NCI-H187 treated with DMSO at 0.1 percent for 48 hours (cell line): ENCODE measurements at places on chromosomes 1 and 21.

DNA sequence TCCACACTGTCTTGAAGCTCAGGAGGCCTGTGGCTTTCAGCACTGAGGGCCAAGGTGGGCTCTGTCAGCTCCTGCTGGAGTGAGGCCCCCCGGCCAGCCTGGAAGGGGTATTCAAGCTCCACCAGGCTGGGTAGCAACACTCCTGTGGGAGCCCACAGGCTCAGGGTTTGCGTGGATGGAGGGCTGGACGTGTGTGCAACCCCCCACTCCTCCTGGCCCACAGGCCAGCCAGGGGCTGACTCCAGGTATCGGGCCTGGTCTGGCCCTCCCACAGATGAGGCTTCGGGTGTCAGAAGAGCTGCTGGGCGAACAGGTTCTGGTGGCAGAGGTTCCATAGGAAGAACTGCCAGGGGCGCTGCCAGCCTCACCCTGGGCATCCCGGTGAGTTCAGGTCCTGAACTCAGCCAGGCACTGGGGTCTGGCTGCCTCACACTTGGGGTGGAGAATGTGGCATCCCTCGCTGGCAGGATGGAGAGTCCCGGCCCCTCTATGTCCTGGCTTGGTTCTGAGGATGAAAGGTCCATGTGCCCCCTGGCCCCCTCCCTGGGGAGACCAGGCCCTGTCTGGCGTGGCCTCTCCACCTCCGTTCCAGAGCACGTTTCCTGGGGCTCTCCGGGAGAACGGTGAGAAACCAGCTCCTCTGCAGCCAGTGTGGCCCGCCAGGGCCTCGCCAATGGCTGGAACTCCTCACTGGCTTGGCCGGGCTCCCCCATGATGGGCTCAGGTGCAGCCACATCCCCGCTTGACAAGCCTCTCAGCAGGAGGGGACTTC lies 64.6 kb upstream of the TARDBP start:
- DNase-seq: no peak

GRCh38 chr1:30024411-30025195 lies 698.8 kb downstream of the MATN1 start:
- no peak for DNase-seq

DNA sequence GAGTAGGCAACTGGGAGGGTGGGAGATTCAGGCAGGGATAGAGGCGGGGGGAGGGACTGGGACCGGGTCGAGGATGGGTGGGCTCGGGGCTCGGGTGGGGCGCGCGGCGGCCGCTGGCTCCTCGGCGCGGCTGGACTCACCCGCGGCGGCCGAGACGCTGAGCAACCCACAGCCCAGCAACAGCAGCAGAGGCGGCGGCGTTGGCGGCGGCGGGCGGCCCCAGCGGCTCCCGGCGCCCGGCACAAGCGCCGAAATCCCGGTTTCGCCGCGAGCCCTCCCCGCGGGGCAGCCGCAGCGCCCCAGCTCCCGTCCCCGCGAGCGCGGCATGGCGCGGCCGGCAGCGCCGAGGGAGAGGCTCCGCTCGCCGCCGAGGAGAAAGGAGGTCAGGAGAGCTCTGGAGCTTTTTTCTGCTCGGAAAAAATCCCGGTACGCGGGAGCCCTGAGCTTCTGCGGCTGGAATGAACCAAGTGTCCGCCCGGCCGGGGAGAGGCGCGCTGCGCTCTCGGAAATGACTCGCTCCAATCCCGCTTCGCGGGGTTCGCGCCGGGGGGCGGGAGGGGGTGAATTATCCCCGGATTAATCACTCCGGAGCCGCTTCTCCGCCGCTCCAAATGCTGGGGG lies at the start of gene CSMD2:
Gene CSMD2, minus strand, starts transcription at position 460 of the 621 bp plus-strand sequence. Its CDS starts 133 bp downstream, at position 327.
- no peak for DNase-seq

GRCh38 chr1:51716746-51717145 lies 99.9 kb downstream of the OSBPL9 start:
- DNase-seq: no peak

- no peak for DNase-seq
Observed at GRCh38 chr1:54714881-54715492, 674 bp upstream of the TTC4 start.

DNA sequence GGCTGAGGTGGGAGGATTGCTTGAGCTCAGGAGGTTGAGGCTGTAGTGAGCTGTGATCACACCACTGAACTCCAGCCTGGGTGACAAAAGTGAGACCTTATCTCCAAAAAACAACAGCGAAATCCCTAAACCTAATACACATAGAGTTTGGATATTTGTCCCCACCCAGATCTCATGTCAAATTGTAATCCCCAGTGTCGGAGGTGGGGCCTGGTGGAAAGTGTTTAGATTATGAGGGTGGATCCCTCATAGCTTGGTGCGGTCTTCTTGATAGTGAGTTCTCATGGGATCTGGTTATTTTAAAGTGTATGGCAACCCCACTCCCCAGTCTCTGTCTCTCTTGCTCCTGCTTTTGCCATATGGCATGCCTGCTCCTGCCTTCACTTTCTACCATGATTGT lies 94.0 kb downstream of the POU2F1 start:
- DNase-seq: no peak

- no peak for DNase-seq
Observed at GRCh38 chr1:13513063-13513894, 524 bp downstream of the LRRC38 start.

DNA sequence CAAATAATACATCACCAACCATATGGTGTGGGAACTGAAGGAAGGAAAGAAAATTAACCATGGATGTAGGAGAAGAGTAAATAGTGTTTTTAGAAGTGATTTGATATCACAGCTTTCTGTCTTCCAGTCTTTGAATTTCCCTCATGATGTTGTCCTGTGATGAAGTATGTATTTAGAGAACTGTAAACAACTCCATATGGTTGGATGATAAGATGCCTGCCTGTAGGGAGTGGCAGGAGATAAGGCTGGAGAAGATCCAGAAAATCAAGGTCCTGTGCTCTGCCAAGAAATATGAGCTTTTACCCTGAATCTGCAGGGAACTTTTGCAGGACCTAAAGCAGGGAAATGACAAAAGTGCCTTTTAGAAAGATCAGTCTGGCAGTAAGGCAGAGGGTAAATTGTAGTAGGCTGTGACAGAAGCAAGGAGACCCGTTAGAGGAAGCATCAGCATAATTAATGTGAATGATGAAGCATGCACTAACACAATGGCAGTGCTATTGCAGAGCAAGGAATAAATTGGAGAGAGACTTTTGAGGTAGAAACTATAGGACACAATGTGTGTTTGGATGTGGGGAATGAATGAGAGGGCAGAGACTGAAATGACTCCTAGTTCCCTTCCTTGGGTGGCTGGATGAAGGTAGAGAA lies 21.9 kb downstream of the CEPT1 start:
- DNase-seq: no peak

GRCh38 chr1:85065550-85065949 lies 17.2 kb upstream of the MCOLN3 start:
- no peak for DNase-seq

- no peak for DNase-seq
Observed at GRCh38 chr1:78284354-78284753, 206.4 kb upstream of the PTGFR start.

- no peak for DNase-seq
Observed at GRCh38 chr1:92410706-92411105, 76.0 kb downstream of the GFI1 start.

GRCh38 chr1:10736634-10737586 lies 59.5 kb downstream of the CASZ1 start:
- no peak for DNase-seq

- DNase-seq: no peak
Observed at GRCh38 chr1:15154480-15155036, 1.0 kb downstream of the TMEM51 start.

GRCh38 chr1:214420341-214420740 lies 131.1 kb downstream of the PTPN14 start:
- DNase-seq: no peak

DNA sequence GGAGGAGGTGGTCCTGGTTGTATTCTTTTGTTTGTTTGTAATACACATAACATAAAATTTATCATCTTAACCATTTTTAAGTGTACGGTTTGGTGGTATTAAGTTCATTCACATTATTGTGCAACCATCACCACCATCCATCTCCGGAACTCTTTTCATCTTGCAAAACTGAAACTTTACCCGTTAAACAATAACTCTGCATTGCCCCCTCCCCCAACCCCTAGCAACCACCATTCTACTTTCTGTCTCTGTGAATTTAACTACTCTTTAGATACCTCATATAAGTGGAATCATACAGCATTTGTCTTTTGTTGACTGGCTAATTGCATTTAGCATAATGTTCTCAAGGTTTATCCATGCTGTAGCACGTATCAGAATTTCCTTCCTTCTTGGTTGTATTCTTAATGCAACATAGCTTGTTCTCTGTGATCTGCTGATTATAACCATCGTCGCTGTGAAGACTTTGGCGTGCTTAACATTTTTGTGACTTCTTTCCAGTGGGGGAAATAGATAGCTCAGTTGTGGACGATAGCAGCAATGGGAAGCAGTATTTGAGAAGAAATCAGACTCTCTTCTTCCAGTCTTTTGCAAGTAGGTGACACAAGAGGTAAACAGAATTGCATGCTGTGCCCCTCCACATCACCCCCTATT lies 117.5 kb upstream of the HOOK1 start:
- DNase-seq: no peak

GRCh38 chr1:200619894-200620272 lies 668 bp downstream of the KIF14 start:
- DNase-seq: no peak

GRCh38 chr1:229434005-229434640 lies at the start of gene ACTA1:
ACTA1 (minus strand) TSS chr1:229434094; CDS start chr1:229433115, 979 bp downstream.
- no peak for DNase-seq

GRCh38 chr1:55057956-55058298 lies 18.6 kb downstream of the PCSK9 start:
- no peak for DNase-seq

DNA sequence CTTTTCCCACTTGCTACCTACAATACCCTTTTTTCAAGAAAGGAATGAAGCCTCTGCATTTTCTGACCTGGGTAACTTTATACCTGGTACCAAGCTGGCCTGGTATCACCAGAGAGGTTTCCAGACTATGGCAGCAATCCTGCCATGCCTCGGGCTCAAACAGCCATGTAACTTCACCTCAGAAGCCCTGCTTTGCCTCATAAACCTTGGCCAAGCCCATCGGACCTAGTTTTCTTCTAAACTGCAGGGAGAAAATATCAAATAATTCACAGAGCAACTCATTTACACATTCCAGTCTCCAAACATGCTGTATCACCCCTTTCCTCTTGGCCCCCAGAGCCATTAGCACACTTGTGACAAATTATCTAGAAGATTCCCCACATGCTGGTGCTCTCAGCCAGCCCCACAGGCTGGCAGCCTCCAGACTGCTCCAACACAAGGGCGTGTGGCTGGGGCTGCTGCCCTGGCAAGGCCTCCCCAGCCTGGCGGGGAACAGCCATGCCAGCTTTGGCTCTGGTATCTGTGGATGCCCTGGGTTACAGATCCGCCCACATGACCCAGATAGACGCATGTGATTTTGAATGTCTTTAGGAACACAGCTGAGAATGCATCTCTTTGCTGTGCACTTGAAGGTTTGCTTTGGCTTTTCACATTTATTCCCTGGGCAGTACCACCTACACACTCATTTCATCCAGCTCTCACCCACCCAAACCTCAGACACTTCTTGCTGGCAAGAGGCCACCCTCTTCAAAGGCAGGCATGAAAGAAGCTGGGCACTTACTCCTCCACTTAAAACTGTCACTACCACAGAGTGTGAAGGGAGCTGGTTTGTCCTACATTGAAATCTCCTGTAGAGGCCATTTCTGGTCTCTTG lies 70.0 kb upstream of the BCAR3 start:
- no peak for DNase-seq

GRCh38 chr1:167723707-167724323 lies 2.0 kb downstream of the MPZL1 start:
- no peak for DNase-seq

GRCh38 chr1:16187748-16188401 lies 24.6 kb downstream of the ARHGEF19 start:
- no peak for DNase-seq
